ENCODE measurements at places on chromosomes 5 and 9. TPM values are rescaled to one million over a fixed set of nuclear protein-coding genes. Genes with fewer than 3 reads are reported as not detected.
A peak's percentile ranks its signal among the peaks of the same experiment; 100 is the strongest.

IL3 gene
- not detected for total RNA-seq

TNFSF8 gene
- 1.5 TPM for total RNA-seq

IFNA7 gene
- not detected for total RNA-seq

SCGB3A2 gene
- total RNA-seq = not detected

DNA sequence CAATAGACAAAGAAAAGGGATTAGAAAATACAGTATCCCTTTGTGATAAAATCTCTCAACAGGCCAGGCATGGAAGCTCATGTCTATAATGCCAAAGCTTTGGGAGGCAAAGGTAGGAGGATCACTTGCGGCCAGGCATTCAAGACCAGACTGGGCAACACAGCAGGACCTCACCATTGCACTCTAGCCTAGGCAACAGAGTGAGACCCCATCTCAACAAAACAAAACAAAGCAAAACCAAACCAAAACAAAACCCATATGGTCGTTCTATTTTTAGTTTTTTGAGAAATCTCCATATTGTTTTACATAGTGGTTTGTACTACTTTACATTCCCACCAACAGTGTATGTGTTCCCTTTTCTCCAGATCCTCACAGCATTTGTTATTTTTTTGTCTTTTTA is 193.0 kb downstream of the KIAA0825 start:
- no peak for DNase-seq

DNA sequence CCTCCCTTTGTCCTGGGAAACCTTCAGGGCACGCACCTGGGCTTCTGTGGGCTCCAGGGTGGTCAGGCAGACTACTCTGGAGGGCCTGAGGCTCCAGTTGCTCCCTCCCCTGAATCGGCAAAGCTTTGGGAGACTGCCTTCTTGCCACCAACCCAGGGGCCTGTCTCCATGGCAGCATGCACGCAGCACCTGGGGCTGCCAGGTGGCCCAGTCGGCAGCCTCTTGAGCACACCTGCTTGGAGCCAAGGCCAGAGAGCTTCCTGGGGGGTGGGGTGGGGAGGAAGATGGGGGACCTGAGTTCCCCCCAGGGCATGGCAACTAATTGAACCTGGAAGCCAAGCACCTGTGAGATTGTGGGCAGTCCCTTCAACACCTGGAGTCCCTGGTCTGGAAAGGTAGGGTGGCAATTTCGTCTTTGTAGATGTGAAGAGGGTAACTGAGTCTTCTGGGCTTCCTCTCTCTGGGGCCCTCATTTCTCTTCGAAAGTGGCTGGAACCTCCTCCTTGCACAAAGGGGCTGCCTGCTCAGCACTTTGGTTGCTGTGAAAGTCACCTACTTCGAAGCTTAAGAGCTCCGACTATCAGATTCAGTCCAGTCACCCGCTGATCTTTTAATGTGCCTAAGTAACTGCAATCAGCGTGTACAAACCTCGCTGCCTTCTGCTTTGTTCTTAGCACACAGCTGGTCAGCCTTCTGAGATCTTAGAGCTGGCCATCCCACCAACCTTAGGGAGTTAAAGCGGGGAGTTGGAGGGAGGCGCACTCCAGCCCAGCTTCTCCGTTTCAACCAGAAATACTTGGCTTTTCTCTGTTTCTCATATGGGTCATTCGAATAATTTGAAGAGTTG is 4.0 kb downstream of the RNF183 start:
- no peak for DNase-seq

DNA sequence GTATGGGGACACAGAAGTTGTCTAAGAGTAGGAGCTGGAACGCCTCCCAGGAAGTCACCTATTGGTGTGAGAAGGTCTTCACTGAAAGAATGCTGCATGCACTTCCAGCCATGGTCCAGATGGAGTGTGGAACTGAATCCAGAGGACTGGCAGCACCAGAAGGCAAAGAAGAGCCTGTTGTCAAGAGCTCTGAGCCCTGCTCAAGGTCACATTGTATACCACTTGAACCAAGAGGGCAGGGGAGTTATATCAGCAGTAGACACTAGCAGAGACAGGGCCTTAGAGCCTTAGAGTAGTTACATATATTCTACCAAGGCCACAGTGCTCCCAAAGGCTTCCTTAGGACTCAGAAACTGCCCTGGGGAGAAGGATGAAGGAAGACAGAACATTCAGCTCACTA is 130.8 kb upstream of the POC5 start:
- no peak for DNase-seq

- DNase-seq = no peak
Measured at GRCh38 chr5:152676196-152676595, 271.1 kb upstream of the NMUR2 start.

GRCh38 chr5:1176473-1177391 is 24.7 kb upstream of the SLC6A19 start:
- DNase-seq = no peak

- DNase-seq = no peak
Measured at GRCh38 chr9:72773570-72773969, 179.3 kb downstream of the ALDH1A1 start.

PGM5 gene
- 173 TPM for total RNA-seq

SLC23A1 gene
- 0.65 TPM for total RNA-seq

GRCh38 chr9:76521244-76521681 is 62.3 kb downstream of the GCNT1 start:
- no peak for DNase-seq

GRCh38 chr9:133253268-133253667 is 21.7 kb downstream of the ABO start:
- no peak for DNase-seq

GRCh38 chr9:134162212-134162775 is 2.1 kb downstream of the RNU6ATAC start:
- DNase-seq = no peak

- DNase-seq = no peak
Measured at GRCh38 chr9:95409650-95410426, 92.3 kb upstream of the FANCC start.

NUTM2F gene
- not detected for total RNA-seq

SHLD3 gene
- 2.3 TPM for total RNA-seq

DNA sequence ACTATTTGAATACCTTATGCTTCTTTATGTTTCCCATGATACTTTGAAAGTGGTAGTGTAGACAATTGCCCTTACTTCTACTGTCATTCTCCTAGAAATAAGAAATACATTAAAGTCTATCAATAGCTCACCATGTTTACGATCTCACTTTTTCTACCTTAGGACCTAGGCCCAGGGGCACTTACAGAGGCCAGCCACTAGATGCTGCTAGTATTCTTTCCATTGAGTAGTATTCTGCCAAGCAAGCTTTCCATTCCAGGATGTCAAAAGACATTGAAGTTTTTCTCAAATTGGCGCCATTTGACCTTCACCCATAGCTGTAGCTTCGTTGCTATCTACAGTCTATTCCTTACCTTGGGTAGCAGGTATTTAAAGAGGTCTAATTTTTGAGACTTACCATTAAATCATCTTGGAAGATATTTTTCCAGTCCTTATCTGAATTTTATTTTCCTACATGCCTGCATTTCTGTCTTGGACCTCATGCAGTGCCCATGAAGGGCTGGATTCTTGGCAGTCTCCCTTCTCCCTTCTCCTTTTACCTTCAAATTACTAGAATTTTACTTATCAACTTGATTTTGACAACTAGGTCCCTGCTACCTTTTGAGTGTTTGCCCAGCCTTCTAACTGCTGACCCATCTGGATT is 246.0 kb upstream of the NUDT12 start:
- no peak for DNase-seq

GRCh38 chr5:174317256-174317894 is 271.9 kb downstream of the NSG2 start:
- DNase-seq = no peak

LCP2 gene
- total RNA-seq = 21.7 TPM

TCERG1 gene
- 138 TPM for total RNA-seq

GRCh38 chr9:11577522-11577921 is 964.7 kb upstream of the PTPRD start:
- no peak for DNase-seq

DNA sequence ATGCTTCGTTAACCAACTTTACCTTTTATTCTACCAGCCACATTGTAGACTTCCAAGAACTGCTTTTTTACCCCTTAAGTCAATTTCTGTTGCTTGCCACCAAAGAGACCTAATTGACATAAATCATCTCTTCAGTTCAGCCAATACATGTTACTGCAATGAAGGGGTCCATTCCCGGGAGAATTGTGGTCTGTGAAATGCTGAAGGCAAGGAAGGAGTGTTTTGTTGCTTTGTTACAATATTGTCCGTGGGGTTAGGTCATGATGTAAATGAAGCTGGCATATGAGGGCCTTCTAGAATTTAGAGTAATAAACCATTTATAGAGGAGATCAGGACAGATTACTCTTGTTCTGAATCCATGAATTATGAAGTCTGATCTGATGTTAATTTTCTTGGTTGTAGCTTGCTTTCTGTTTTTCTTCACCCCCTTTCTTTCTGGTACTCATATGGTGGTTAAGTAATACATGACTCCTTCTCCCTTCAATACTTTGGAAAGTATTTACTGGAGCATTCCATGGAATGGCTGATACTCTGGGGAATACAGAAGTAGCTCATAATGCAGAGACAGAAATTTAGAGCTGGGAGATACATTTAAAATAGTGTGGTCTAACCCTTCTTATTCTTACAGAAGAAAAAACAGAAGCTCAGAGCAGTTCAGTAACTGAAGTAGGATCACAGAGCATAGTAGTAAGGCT is 297.0 kb upstream of the CLINT1 start:
- DNase-seq = no peak

DNA sequence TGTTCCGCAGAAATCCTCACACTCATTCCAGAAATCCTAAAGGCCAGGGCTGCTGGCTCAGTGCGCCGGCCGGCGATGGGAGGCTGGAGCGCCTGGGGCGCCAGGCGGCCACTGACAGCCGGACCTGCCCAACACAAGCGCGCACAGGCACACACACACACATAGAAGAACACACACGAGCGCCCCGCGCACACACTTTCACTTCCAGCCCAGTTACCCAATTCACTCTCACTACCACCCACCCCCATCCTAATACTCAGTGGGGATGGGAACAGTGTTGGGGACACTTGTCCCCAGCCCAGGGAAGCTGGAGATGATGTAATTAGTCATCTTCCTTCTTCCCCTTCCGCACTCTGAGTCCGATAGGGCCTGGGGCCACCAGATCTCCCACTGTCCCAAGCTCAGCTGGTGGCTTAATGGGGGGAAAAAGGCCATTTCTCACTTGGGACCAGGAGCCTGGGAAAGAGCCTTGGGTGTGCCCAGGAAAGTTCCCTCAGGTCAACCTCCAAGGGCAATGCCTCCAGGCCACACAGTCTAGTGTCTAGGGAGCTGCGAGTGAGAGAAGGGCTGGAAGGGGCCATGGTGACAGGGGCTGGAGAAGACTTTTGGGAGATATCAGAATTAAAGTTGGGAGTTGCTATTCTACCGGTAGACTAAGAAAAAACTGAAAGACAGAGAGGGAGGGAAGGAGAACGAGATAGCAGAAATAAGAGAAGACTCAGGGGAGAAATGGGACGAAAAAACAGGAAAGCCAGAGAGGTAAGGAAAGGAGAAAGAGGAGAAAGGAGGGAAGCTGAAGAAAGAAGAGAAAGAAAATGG is 1.7 kb downstream of the EBF1 start:
- no peak for DNase-seq

GRCh38 chr5:4581289-4581688 is 558.8 kb upstream of the ADAMTS16 start:
- DNase-seq = no peak

GRCh38 chr5:68067291-68067690 is 148.3 kb upstream of the PIK3R1 start:
- DNase-seq = no peak

EPB41L4B gene
- total RNA-seq = 15.9 TPM

LRRTM2 gene
- total RNA-seq = not detected

SLC9A3 gene
- total RNA-seq = 1.1 TPM

DNA sequence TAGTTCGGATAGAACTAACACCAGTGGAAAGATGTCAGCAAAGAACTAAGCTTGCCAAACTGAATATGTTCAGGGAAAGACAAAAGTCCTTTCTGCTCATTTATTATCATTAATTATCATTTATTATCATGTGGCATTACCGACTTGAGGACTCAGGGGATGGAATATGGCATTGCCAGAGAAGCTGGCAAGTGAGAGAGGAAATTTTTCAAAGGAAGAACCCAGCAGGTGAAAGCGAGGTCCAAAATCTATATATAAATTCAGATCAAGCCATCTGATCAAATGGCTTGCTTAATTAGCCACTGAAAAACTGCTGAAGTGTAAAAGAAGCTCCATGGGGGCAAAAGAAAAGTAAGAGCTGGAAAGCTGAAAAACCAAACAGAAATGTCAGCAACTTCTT is 1049.6 kb upstream of the SEMA6A start:
- no peak for DNase-seq

DNA sequence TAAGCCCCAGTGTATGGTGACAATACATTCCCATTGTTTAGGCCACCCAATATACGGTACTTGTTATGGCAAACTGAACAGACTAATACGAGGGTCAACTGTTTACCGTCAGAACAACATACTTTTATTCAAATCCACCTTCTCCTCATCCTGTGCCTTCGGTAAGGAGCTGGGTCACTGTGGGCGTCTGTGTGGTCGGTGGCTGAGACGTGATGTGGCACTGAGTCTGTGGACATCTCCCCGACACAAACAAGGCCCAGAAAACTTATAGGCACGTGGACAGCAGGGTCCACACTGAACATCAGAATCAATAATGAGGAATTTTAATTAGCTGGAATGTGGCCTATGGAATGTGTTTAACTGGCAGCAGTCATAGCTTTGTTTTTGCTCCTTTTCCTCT is 154.3 kb upstream of the IRX2 start:
- DNase-seq = peak; percentile 12

GRCh38 chr9:28707616-28708015 is 1134.3 kb upstream of the C9orf72 start:
- no peak for DNase-seq

TLR4 gene
- total RNA-seq = 23.5 TPM

DNA sequence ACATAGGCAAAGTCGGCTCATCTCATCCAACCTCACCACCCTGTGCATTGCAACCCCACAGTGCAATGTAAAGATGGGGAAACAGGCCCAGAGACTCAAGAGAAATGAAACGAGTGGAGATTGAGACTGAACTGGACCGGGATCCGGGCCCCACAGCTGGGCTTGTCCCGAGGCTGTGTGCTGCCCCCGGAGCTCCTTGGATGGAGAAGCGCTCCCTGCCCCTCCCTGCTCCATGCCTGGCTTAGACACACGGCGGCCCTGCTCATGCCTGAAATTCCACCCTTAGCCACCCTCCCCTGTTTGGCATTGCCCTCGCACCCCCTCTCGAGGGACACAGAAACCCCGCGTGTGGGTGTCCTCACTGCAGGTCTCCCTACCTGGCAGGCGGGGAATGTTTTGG is 27.2 kb upstream of the FCN1 start:
- DNase-seq = no peak

All from ureter (tissue), 1 donor.